ENCODE measurements at places on chromosomes 4 and X.
A peak's percentile ranks its signal among the peaks of the same experiment; 100 is the strongest.

- no peak for DNase-seq
Observed at GRCh38 chrX:37904833-37905232, 57.5 kb upstream of the DYNLT3 start.

GRCh38 chrX:29992083-29992482, 223.3 kb upstream of the MAGEB2 start:
- DNase-seq = no peak

DNA sequence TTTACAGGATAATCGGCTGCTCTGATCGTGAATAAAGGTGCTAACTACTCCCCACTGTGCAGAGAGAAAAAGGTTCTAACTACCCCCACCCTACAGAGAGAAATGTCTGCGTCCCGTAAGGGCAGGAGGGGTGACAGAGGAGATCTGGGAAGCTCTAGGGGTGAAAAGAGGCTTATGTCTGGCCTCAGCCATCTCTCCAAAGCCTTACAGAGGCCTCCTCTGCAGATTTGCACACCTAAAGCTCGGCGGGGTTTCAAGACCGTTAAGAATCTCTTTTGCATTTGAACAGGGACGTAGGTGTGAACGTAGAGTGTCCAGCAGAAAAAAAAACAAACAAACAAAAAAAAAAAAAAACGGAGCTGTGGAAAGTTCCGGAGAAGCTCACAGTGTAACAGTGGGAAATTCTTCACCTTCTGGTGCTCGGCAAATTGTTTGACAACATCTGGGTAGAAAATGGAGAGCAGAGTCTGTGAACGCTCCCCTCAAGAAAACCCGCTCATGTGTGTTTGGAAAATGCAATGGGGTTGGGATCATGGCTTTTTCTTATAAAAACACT, 161.0 kb downstream of the SHOX start:
- DNase-seq = no peak

DNA sequence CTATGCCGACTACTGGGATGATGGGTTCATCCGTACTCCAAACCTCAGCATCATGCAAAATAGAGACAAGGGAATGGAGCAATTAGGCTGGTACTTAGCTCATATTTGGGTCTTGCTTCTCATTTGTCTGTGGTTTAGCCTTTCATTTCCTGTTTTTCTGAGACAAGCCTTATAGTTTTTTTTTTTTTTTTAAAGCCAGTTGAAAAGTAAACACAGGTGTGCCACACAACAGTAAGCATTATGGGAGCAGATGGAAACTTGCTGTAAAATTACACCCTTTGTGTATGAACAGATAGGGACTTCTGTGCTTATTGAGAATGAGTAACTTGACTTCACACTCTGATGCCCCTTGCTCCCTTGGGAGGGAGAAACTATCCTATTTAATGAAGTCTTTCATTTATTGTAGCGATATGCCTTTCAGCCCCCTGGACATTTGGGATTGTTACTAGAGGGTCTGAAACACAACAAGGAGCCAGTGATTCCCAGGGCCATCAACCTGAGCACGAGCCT, 13.7 kb downstream of the RASSF6 start:
- peak; percentile 98 for DNase-seq

DNA sequence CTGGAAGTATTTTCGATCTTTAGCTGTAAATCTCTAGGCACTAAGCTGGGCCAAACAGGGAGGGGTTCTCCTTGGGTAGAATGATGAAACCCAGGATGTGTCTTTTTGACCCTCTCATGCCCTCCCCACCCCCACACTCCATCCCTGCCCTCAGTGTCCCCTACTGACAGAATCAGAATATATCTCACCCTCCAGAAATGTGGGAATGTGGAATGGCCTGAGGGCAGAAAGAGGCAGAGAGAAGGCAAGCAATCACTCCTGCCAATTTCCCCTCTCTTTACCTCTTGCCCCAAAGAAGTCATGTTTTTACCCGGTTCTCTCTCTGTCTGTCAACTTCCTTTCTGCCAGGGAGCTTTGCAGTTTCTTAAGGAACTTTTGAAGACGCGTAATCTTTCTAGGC, 34.4 kb downstream of the RAP2C start:
- no peak for DNase-seq

DNA sequence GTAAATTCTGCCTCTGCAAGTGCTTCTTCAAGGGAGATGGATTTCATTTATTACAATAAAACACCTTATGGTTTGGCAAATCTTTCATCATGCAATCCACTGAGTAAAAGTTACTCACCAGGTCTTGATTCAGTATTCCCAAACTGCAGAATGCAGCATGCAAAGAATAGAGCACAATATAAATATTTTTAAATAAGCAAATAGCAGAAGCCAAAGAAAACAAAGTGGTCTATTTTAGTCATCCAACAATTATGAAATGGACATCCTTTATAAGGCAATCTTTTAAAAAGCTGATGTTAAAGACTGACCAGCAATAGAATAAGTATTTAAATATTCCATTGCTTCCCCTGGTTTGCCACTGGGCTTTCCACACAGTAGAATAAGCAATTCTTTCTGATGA, 59.5 kb downstream of the SLC39A8 start:
- DNase-seq = no peak

GRCh38 chrX:41337140-41337539, 3.2 kb downstream of the DDX3X start:
- DNase-seq = no peak

DNA sequence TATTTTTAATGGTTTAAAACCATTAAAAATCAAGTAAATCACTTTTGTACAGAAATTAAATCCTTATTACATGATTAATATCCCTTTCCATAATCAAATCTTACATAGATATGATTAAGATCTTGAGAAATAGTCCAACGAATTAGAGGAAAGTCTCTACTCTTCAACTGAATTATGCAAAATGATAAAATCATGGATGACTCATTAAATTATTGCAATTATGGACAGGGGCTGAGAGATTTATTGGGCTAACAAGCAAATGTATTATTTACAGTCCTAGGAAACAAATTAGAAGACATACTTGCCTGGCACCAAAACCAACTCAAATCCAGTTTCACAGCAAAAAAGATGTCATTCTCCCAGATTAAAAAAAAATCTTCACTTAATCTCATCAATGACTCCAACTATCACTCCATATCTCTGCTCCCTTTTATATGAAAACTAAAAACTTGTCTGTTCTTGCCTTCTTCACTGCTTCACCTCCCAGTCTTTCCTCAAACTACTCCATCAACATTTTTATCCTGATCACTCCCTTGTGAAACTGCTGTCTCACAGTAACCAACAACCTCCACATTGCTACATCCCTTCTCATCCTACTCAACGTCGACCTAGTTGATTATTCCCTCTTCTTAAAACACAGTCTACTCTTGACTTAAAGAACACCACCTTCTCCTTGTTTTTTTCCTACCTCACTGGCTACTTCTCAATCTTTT, 18.4 kb upstream of the DDX60 start:
- DNase-seq = no peak

- DNase-seq = peak; percentile 35
Observed at GRCh38 chrX:23822841-23823240, 39.9 kb downstream of the SAT1 start.
